Umbilical cord (tissue), 2 donors: ENCODE measurements at places on chromosomes 2 and 18. TPM values are rescaled to one million over a fixed set of nuclear protein-coding genes. Genes with fewer than 3 reads are reported as not detected.

MREG gene
- total RNA-seq: 1.2 TPM

NEB gene
- total RNA-seq: 9.6 TPM

UGT1A5 gene
- not detected for total RNA-seq

IL1RN gene
- total RNA-seq: 1.2 TPM
